ENCODE measurements at places on chromosomes 4 and X.
A peak's percentile ranks its signal among the peaks of the same experiment; 100 is the strongest.

- no peak for DNase-seq
Observed at GRCh38 chr4:732911-733630, 27.4 kb downstream of the PCGF3 start.

GRCh38 chr4:105556206-105556605, 3.8 kb downstream of the ARHGEF38 start:
- no peak for DNase-seq

GRCh38 chrX:155179346-155179997, 36.8 kb upstream of the VBP1 start:
- DNase-seq, result no peak

- DNase-seq, result no peak
Observed at GRCh38 chr4:123438031-123438430, 41.4 kb downstream of the SPRY1 start.

- DNase-seq, result no peak
Observed at GRCh38 chrX:72057331-72057730, 74.4 kb downstream of the RTL5 start.

GRCh38 chrX:45295259-45295986, 94.7 kb upstream of the DIPK2B start:
- DNase-seq, result peak; percentile 24

GRCh38 chr4:100895556-100896197, 377.9 kb upstream of the EMCN start:
- no peak for DNase-seq

DNA sequence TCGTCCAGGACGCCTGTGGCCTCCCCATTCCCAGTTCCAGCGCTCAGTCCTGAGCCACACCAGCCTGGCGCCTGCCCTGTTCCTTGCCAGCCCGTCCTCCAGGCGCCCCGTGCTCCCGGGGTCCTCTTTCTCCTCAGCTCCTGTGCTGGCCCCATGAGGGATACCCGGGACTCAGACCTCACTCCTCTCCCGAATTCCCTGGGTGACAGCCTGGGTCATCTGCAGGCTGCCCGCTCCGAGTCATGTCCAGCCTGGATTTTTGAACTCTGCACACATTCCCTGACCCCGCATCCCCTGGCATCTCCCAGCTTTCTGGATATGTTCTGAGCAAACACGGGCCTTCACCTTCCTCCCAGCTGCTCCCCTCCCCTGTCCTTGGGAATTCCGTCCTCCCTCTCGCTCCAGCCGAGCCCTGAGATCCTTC, 14.9 kb upstream of the ADD1 start:
- no peak for DNase-seq

- DNase-seq, result no peak
Observed at GRCh38 chrX:130091980-130092522, 18.2 kb downstream of the ELF4 start.

- DNase-seq, result no peak
Observed at GRCh38 chr4:81673961-81674360, 202.3 kb upstream of the RASGEF1B start.

DNA sequence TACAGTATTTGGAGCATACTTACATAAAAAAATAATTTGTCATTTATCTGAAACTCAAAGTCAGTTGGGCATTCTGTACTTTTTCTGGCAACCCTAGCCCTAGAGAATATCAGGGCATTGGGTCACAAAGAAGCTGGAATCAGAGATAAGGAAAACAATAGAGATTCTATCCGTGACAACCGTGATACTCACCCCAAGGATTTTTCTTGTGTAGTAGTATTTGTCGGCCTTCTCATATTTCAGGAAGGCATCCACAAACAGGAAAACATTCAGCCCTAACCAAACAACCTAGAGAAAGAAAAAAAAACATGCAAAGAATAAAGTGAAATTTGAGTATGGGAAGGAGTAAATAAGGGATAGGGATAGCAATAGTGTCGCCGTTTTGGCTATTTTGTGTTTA, 3.6 kb downstream of the NOX1 start:
- DNase-seq, result peak; percentile 8

GRCh38 chr4:179738822-179739221, 2296.6 kb upstream of the AGA start:
- DNase-seq, result no peak

DNA sequence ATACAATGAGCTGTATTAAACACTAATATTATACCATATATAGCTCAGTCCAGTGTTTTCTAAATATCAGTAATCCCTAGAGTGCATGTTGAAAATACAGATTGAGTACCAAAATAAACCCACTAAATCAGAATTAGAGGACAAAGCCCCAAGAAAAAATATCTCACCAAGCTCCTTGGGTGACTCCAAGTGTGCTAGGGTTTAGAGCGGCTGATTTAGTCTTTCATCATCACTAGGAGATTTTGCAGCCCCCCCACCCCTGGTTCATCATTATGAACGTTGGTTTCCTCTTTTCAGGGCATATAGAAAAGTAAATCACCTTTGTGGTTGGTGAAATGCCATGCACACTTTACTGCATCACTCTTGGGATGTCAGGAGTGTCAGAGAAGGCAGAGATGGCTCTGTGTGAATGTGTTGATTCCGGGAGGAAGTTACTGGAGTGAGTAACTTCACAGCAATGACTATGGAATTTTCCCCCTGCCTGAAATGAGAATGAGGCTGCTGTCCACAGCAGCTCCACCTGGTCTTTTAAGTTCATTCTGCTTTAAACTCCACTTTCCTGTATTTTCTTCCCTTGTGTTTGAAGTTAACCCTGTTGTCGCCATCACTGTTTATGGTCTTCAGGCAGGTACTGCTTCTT, 25.2 kb upstream of the ANAPC4 start:
- DNase-seq, result no peak

- no peak for DNase-seq
Observed at GRCh38 chrX:102067966-102068723, 57.3 kb upstream of the TCEAL2 start.

GRCh38 chr4:86451560-86452330, 91.9 kb upstream of the MAPK10 start:
- no peak for DNase-seq

GRCh38 chr4:147076179-147076578, 130.5 kb upstream of the TTC29 start:
- no peak for DNase-seq

DNA sequence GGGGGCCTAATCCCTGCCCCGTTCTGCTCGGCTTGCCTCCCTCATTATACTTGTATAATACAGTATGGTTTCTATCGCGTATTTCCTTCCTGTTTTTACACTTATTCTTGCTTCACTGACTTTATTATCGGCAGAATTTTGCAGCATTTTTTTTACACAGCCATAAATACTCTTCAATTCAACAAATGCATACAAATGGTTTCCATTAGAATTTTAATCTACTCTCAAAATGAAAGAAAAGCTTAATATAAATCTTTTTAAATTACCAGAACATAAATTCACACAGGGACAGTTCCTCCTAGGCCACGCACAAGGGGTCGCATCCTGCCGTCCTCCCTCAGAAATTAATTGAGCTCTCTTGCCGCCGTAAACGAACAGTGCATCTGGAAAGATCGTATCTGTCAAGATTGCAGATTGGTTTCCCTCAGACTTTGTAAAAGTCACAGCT, 42.9 kb downstream of the DCTD start:
- no peak for DNase-seq

DNA sequence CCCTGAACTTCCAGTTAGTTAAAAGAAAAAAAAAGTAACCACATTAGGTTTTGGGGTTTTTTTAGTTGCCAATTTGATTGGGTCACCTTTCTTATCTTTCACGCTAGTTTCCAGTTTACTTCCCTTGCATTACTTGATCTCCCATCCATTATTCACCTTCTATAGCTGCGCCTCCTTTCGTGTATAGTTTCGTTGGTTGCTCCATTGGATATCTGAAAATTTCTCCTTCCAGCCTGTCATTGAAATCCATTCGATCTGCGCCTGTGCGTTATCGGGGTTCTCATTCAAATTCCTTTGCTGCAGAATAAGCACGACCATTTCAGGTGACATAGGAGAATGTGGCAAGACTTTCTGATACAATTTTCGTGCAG, 764 bp downstream of the TRAPPC11 start:
- no peak for DNase-seq

GRCh38 chrX:39324233-39324930, 523.1 kb downstream of the MID1IP1 start:
- DNase-seq, result no peak

DNA sequence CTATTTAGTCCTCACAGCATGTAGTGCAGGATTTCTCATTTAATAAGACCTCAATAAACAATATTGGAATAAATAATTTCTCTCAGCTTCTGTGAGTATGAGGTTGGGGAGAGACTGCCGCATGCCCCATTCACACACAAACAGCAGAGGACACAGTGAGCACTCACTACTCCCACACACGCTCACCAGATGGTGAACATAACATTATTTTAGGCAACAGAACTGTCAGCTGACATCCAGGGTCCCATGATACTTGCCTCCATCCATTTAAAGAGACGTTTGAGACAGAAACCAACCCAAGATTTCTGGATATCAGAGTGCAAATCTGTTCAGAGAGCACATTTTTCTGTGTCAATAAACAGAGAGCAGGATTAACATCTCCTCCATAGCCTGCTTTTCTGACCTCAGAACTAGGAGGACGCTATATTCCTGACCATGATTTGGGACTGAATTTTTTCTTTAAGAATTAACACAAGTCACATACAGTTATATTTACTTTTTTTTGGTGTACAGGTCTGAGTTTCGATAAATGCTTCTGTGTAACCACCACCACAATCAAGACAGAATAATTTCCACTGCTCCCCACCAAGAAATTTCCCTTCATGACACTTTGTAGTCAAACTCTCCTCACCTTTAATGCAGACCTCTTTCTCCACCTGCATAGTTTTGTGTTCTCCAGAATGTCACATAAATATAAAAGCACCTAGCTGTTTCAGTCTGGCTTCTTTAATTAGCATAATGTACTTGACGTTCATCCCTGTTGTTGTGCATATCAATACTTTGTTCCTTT, 16.7 kb downstream of the GPRIN3 start:
- no peak for DNase-seq

DNA sequence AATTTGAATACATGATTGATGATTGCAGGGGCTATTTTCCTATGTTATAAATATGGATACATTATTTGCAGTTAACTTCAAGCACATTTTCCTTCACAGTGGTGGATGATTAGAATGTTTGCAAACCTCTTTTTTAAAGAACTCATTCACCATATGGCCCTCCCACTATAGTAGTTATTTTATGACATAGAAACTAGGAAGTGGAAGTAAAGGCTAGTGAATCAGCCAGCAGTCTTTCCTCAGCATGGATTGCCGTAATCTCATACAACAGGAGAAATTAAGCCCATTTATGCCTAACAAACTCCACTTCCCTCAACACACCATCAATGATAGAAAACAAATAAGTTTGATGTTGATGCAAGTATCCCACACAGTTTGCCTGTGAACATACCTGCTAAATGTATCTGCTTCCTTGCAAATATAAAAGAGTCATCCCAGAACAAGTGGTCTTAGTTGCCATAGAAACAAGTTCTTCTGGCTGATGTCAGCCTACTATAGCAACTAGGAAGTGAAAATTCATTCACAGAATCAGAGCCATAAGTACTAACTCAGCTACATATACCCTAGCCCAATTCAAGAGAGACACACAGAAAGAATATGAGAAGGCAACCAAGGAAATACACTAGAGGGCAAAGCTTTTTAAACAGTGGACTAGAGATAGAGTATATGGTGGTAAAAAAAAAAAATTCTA, 100.9 kb upstream of the RADX start:
- no peak for DNase-seq

GRCh38 chrX:116499780-116500179, 37.0 kb upstream of the CT83 start:
- DNase-seq, result no peak

DNA sequence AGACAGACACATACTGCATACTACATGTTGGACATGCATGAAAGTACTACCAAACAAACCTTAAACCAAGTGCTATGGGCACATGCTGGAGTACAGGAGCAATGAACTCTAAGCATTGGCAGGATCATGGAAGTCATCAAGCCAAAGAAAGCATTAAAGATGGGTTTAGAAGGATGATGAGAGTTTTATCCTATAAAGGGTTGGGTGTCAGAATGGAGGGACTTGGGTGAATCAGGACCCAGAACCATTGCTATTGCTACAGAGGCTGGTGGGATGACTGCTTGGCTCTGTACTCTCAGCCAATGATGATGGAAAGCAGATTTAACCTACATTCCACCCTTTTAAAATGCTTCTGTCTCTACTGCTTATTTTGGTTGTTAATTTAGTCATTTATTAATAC, 233.9 kb upstream of the EDA2R start:
- no peak for DNase-seq

GRCh38 chr4:13203101-13203500, 281.0 kb downstream of the RAB28 start:
- DNase-seq, result no peak

DNA sequence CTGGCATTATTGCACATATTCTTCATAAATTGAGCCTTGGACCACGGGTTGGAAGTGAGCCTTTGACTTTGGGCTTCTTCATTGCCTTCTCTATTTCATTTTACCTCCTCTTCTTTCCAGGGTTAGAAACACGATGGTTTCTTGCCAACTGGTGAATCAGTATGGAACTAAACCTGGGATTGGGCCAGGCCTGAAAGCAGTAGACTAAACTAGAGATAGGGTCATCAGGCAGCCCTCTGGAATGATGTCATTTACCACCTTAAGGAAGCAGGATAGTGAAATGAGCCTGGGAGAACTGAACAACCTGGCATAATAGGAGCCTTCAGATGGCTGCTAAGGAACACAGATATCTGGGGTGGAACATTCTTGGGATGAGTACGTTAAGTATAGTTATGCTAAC, 67.5 kb upstream of the ATP8A1 start:
- DNase-seq, result no peak

GRCh38 chr4:79875344-79875899, 197.6 kb downstream of the ANTXR2 start:
- no peak for DNase-seq

DNA sequence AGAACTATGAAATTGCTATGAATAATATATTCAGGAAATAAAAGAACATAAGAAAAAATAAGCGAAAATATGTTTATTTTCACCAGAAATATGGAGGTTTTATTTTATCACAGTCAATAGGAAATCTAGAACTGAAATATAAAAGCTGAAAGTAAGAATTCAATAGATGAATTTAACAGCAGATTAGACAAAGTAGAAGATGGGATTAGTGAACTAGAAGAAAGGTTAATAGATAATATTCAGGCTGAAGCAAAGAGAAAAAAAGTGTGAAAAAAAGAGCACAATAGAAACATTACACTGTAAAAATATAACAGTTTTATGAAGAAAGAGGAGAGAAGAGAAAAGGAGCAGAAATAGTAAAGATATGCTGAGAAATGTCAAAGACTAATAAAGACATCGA, 1152.1 kb downstream of the FAT4 start:
- no peak for DNase-seq

Data from pulmonary artery endothelial cell (primary cell).